SJSA1 (cell line): ENCODE measurements at places on chromosomes 5 and 9.
A peak's percentile ranks its signal among the peaks of the same experiment; 100 is the strongest.

DNA sequence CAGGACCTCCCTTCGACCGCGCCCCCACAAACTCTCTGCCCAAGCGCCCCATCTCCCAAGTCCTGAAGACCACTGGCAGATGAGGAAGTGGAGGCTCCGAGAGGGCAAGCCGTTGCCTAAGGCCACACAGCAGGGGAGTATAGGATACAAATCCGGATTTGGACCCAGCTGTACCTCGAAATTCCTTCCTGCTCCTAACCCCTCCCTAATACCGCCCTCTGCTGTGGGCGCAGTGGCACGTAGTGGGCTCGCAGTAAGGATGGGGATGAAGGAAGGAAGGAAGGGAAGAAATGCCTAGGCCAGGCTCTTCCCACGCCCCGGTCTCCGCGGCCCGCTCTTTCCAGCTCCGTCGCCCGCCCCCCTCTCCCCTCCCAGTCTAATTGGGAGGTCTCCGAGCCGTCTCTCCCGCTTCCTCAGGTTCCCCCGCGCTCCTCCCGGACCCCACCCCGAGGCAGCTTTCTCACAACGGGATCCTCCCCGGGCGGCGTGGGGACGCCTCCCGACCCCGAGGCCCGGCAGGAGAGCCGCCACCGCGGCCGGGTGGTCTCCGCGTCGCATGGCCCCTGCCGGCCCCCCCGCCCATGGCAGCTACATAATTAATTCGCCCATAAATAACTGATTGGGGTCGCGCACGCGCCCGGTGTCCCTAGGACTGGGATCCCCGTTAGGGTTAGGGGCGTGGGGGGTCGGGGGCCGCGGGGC, 138.9 kb downstream of the C9orf50 start:
- peak; percentile 51 for DNase-seq

GRCh38 chr5:139646912-139647505, 1.1 kb upstream of the CXXC5 start:
- DNase-seq: no peak

- DNase-seq: peak; percentile 41
These were observed 41.0 kb upstream of the TMEM215 start for GRCh38 chr9:32742296-32742695.

DNA sequence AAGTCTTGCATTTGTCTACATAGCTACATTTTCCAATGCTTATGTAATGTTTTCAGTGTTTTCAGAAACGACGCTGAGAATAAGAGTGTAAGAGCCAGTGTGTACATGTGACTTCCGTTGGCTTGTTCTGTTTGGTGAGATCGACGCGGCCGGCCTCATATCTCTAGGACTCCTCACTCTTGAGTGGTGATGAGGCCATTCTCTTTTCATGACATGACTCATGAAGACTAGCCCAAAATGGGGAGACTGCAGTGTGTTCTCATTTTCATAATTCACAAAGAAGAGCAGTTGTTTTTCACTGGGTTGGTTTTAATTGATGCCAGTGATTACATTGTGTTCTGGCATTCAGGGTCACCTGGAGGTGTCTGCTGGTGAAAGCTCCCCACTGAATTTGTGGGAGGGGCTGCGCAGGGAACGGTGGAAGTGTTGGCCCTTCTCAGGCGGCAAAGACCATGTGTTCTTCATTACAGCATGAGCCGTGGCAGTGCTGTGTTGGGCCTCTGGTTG, 131.5 kb upstream of the OTULINL start:
- peak; percentile 90 for DNase-seq

DNA sequence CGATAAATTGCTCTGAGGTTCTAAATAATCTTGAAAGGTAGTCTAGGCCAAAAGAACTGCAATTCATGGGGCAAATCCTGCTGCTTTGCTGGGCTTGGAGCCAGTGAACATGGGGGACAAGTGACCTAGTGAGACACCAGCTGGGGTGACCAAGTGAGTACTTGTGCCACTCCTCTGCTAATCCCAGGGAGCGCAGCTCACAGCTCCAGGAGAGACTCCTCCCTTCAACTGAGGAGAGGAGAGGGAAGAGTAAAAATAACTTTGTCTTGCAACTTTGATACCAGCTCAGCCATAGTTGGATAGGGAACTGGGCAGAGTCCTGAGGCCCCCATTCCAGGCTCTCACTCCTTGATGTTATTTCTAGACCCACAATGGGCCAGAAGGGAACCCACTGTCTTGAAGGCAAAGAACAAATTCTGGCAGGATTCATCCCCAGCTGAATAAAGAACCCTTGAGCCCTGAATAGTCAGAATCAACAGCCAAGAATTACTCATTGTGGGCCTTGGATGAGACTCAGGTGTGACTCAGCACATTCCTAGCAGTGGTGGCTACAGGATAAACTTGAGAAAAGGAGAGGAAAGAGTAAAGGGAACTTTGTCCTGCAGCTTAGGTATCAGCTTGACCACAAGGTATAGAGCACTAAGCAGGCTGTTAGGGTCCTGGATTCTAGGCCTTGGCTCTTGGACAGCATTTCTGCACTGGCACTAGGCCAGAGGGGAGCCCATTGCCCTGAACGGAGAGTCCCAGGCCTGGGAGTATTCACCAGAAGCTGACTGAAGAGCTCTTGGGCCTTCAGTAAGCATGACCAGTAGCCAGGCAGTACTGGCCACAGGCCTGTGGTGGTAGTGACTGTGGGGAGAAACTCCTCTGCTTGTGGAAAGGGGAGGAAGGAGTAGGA, 288.3 kb upstream of the CDH18 start:
- DNase-seq: peak; percentile 29

GRCh38 chr9:129483415-129484351, 137.2 kb downstream of the C9orf50 start:
- DNase-seq: peak; percentile 70

- no peak for DNase-seq
These were observed 86.2 kb upstream of the RAPGEF1 start for GRCh38 chr9:131826053-131826452.

DNA sequence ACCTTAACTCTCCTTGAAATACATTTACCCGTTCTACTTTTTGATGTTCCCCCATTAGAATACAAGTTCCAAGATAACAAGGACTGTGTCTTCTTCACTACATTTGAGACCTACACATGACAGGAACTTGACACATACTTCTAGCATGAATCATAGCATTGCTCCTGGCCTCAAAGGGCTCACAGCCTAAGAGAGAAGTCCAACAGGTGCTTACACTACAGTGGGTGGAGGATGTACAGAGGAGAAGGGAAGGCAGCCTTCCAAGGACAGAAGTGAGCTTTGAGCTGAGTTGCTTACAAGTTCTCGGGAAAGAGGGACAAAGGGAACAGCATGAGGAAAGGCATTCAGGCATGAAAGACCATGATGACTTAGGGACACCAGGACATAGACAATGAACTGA, 56.9 kb upstream of the MSX2 start:
- DNase-seq: no peak

DNA sequence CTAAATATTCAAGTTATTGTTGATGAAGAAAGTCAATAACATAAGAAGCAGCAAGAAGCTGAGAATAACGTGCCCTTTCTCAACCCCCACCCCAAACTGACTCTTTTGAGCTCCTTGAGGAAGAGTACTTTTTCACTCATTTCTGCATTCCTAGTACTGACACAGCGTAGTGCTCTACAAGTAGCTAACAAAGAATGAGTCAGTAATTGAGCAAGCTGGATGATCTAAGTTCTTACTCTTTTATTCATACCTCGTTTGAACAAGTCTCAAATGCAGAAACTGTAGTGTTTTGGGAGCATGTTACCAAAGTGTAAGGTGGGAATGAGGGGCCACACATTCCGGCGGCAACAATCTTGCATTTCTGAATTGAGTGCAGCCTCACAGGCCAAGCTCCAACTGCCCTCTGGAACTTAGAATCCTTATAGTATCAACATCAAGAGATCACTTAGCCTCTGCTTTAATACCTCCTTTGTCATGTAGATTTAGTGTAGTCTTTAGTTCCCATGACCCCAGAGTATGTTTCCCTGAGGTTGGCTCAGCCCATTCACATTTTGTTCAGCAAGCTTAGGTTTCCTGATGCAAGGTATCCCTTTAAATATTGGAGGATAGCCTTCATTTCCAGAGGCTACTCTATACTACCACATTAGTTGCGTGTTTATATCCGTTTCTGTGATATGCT, 152.0 kb downstream of the PRR16 start:
- DNase-seq: peak; percentile 85

DNA sequence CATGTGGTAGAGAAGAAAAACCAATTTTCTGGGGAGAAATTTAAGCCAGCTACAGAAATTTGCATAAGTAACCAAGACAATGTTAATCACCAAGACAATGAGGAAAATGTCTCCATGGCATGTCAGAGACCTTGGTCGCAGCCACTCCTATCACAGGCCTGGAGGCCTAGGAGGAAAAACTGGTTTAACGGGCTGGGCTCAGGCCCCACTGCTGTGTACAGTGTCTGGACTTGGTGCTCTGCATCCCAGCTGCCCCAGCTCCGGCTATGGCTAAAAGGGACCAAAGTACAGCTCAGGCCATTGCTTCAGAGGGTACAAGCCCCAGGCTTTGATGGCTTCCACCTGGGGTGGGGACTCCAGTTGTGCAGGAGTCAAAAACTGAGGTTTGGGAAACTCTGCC, 1075.1 kb upstream of the CDH18 start:
- DNase-seq: no peak

DNA sequence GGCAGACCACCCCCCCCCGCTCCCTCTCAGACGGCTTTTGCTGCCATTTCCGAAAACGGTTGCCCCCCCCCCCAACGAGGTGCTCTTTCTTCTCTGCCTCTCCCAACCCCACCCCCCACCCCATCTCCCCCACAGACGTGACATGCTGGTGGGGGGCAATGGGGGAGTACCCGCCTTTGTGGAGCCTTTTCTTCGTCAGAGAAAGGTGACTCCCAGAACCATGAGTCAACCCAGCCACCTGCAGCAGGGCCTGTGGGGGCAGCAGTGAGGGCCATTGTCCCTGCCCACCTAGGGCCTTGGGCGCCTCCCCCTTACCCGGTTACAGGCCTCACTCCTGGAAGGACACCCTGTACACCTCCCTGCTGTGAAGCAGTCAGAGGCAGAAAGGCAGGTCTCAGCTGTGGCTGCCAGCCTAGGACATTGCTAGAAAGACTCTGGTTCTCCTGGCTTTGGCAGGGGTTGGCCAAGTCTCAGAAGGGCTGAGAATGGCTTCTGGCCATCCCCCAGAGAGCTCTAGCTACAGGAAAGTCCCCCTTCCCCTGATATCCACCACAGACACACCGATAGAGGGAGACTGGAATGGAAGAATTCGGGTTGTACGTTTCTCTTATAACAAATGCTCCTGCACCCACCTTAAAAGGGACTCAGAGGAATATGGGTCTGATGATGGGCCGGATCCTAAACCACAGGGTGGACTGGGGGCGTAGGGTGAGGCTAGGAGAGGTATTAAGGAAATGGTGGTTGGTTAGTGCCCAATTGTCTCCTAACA, 2.2 kb downstream of the DNAJB5 start:
- no peak for DNase-seq

- no peak for DNase-seq
These were observed 478.0 kb downstream of the ENC1 start for GRCh38 chr5:74162524-74162923.

DNA sequence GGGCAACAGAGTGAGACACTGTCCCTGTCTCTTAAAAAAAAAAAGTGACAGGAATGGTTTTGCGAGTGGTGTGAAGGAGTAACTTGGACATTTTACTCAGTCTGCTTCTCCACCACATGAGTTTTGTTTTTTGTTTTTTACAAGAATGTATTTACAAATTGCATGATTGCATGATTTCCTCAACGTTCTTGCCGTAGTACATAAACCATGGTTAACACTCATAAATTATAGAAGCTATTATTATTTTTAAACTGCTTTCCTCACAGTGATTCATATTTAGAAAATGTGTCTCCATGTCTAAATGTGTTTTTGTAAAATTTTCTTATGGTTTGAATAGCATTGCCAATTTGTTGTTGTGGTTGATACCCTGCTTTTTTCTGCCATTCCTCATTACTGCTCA, 220.0 kb downstream of the GOLPH3 start:
- DNase-seq: no peak

DNA sequence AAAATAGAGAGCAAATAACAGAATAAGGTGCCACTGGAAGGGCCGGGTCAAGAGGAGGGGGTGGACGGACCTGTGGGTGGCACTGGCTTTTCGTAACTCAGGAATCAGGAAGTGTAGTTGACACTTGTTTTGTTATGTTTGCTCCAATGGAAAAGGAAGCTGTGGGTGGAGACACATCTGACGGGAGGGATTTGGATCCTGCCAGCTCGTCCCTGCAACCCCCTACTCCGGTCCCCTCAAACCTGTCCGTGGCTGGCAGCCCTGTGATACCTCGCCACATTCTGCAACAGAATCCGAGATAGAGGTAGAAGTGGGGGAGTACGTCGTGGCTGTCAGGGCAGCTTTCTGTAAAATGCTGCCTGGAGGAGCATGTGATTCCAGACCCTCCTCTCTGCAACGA, 104.2 kb upstream of the IER5L start:
- DNase-seq: no peak

GRCh38 chr9:4937446-4937845, 47.6 kb upstream of the JAK2 start:
- DNase-seq: no peak

DNA sequence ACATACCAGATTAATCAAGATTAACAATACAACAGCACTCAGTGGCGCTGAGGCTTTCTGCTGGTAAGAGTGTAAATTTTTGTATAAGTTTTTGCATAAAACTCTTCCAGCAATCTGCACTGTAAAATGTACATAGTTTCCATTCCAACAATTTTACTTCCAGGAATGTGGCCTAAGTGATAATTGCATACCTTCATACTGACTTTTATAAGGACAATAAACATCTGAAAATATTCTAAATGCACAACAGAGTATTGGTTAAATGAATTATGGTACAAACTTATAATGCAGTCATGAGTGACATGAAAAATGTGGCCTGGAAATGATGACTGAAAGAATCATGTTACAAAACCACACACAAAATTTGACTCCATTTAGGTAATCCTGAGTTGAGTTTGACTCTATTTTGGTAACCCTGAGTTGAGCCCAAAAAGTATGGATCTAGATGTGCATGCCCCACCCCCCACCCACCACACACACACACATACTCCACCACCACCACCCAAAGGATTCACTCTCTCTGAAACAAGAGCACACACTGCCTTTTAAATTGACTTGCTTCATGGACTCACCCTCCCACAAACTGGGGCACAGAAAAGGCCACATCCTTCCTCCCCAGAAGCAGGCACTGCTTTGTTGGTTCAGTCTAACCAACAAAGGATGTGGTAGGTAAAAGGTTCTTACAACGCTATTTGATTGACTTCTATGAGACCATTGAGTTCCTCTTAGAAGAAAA, 137.6 kb downstream of the SUSD1 start:
- DNase-seq: peak; percentile 76

DNA sequence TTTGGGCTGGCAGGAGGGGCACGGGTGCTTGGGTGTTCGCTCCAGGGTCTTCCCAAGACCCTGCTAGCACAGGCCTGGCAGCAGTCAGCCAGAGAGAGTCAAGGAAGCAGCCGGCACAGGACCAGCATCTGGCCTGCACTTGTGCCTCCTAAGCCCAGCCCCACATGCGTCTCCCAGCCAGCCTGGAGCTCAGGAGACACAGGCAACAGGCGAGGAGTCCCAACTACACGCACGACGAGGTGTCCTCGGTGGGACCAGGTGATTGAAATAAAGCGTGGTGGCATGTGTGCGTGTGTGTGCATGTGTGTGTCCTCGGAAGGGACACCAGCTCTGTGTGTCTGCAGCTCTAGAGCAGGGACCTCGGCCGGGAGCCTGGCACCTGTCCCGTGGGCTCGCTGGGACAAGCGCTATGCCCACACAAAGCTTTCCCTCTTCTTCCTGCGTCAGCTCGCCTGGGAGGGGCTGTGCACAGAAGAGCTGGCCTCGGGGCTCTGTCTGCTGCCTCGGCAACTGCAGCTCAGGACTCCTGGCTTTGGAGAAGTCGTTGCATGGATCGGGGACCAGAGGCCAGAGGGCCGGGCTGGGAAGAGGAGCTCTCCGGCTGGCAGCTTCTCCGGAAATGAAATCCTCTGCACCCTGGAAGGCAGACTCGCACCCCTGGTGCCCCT, 14.7 kb upstream of the SLC9A3 start:
- DNase-seq: no peak
